ENCODE measurements at places on chromosomes 12 and 14.

DNA sequence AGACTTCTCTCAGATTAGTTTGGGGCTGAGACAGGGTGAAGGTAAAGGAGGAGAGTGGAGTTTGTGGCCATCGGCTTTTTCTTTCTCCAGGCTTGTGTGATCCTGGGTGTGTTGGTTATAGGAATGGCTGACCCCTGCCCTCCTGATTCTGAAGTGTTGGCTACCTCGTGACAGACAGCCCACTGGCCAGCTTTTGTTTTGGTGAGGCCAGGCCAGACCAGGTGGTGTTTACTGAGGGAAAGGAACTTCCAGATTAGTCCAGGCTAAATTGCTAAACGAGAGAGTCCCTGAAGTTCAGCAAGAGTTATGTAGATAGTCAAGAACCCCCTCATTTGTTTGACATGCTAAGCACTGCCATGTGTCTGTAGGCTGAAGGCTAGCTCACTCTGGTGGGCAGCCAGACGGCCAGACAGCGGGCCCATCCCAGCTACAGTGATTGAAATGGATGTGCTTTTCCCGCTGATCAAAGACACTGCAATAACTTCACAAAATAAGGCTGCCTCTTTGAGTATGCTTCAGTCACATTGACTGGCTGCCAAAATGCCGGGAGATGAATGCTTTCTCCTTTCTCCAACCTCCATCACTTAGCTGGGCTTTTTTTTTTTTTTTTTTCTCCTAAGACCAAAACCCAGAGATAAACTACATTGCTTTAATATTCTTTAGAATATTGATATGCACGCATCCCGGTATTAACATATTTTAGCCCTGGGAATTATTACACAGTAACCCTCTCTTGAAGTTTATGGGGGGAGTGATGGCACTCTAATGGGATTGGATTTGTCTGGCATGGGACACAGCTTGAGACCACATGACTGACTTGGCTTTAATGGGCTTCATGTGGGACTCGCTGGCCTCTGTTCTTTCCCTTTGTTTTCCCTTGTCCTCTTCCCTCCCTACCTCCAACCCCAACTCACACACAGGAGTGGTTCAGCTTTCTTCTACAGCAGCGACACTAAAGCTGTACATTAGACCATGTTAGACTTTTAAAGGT is 76.9 kb downstream of the SMOC1 start:
- DNase-seq, result no peak

GRCh38 chr14:102548616-102549240 is 39.2 kb upstream of the ANKRD9 start:
- no peak for DNase-seq

GRCh38 chr14:100320157-100320856 is 2.8 kb upstream of the SLC25A47 start:
- no peak for DNase-seq

DNA sequence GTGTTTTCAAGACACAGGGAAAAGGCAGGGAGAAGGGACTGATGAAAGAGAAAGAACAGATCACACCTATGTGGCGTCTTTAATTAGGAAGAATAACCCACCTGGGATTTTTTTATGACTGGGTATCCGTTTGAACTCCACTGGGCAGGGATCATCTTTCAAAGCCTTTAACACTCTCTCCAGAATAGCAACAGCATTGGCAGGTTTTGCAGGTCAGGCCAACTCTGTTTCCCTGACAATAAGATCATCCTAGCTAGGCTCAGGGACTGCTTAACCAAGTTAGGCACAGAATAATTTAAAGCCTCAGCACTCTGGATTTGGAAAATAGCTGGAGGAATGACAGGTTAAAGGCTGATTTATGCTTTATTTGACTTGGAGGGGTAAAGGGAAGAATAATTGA is 117.6 kb downstream of the SUDS3 start:
- DNase-seq, result no peak

GRCh38 chr12:127501916-127502315 is 765.1 kb upstream of the TMEM132C start:
- no peak for DNase-seq

DNA sequence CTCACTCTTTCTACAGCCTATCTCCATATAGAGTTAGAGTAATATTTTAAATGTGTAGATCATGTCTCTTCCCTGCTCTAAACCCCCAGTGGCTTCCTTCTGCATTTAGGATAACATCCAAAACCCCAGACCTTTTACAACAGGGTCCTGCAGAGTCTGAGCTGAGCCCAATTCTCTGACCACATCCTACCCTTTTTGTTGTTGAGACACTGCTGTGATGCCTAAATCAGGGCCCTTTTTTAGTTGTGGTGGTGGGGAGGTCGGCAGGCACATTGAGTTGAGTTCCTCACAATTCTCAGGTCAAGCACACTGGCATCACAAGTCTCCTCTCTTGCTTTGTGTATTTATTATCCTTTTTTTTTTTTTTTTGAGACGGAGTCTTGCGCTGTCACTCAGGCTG is 1.8 kb upstream of the DDX47 start:
- DNase-seq, result no peak

- DNase-seq, result no peak
Observed at GRCh38 chr12:118033323-118033722, 16.8 kb downstream of the RFC5 start.

Measured in SW 1271 (cell line).